ENCODE measurements at places on chromosomes 16 and 17.
A peak's percentile ranks its signal among the peaks of the same experiment; 100 is the strongest.

- DNase-seq, result no peak
Observed at GRCh38 chr17:4208238-4208637, 55.5 kb downstream of the ANKFY1 start.

DNA sequence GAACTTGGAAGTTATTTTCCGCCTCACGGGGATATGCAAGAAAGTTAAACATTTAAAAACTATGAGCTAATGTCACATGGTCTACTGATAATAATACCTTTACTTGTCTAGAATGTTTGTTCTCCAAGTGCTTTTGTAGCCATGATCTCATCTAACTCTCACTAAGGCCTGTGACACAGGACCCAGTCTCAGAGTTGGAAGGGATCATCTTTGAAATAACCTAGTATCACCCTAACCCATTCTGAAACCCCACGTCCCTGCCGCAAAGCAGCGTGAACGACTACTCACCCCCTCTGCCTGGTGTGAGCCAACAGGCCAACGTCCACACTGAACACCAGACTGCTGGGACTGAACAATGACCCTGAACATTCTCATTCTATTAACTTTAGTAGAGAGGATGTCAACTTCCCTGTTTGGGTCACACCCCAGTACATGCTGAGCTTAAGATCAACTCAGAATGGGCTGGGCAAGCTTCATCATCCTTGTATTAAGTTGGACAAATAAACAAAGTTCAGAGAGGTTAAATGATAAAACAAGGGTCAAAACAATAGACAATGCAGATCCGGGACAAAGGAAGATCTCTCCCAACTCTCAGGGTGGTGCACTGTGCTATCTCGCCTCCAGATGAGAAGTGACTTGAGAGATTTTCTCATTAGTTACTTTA lies 54.8 kb upstream of the BCAR1 start:
- peak; percentile 80 for DNase-seq

GRCh38 chr17:59893676-59894100 lies 767 bp downstream of the RPS6KB1 start:
- DNase-seq, result no peak

DNA sequence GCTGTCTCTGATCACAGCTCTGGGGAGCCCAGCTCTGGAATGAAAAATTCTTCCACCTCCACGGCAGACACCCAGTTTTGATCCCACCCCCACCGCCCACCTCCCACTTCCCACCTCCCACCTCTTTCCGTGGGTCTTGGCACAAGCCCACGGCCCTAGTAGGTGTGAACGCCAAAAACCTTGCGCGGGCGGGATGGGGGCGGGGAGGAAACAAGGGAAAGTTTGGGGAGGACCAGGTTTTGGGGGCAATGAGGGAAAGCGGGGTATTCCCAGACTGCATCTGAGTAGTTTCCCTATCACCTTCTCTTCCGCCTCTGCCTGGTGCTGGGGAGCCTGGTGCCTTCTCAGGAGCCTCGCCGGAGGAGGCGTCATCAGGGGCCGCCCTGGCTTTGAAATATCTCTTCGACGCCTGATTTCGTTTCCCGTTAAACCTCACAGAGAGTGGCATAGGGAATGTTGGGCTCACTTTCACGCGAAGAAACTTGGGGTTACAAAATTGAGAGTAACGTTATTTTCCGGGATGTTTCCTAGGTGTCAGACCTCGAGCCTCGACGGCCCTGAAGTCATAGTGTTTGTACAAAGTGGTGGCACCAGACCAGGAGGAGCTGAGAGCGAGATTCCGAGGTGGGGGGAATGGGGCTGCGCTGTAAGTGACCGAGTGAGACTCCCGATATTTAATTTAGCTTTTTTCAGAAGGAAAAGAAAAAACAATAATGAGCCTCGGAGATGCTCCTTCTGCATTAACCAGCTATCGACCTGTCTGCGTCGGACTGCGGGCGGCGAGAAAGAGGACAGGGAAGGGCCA lies 1.6 kb upstream of the IRX3 start:
- no peak for DNase-seq

GRCh38 chr16:79982361-79982760 lies 381.8 kb upstream of the MAF start:
- DNase-seq, result no peak

GRCh38 chr16:69838489-69838888 lies 76.4 kb downstream of the WWP2 start:
- no peak for DNase-seq

DNA sequence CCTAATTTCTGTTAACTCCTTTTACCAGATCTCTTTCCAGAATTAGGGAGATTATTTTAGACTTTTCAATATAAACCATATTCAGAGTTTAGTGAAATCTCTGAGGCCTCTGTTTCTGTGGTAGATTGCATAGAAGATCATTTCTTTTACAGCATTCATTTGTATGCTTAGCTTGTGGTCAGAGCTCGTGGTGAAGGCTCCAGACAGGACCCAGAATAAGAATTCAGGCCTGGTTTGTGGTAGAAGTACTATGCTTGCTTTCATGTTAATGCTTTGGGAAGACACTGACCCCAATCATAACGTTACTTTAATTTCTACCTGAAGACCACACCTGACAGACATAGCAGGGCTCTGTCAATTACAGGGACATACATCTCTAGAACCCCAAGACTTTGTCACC lies 258.1 kb downstream of the FTO start:
- DNase-seq, result no peak

DNA sequence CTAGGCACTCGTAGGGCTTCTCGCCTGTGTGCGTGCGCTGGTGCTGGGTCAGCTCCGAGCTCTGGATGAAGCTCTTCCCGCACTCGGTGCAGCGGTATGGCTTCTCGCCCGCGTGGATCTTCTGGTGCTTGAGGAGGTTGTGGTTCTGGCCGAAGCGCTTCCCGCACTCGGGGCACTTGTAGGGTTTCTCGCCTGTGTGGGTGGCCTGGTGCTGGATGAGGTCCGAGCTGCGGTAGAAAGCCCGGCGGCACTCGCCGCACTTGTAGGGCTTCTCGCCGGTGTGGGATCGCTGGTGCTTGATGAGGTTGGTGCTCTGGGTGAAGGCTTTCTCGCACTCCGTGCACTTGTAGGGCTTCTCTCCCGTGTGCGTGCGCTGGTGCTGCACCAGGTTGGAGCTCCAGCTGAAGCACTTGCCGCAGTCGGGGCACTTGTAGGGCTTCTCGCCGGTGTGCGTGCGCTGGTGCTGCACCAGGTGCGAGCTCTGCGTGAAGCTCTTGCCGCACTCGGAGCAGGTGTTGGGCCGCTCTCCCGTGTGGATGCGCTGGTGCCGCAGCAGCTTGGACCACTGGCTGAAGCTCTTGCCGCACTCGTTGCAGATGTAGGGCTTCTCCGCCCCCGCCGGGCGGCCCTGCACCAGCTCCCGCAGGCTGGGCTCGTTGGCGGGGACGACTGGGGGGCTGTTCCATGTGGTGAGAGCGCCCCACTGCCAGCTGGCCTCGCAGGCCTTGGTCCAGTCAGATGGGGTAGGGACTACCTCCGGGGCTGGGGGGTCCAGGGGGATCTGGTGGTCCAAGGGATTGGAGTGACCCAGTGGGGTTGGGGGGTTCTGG lies 3.5 kb downstream of the ZNF629 start:
- DNase-seq, result no peak

- DNase-seq, result peak; percentile 70
Observed at GRCh38 chr16:81997738-81998137, 13.5 kb downstream of the SDR42E1 start.

DNA sequence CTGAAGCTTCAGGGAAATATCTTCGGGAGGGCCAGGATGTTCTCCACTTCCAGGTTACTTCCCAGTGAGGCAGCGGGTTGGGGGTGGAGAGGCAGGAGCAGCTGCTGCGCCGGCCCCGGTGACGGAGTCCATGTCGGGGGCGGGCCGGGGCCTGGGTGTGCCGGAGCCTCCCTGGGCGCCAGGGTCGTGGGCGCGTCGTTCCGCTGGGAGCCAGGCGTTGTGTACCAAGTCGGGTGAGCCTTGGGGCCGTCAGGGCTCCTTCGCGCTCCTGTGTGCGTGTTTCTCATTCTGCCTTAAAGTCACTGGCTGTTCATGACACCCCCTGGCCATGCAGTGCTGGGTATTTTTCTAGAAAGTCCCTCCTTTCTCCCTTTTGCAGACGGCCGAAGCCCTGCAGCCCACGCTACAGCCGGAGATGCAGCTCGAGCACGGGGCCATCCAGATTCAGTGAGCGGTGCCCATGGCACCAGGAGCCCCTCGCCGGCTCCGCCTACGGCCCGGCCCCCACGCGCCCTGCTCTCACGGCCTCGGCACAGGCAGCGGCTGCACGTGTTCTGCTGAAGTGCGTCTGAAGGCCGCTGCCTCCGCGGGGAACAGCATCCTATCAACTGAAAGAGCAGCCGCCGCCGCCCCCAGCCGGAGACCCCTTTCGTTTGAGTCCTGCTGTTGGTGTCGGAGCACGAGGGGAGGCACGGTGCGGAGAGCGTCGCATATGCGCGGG lies 125.1 kb downstream of the BANP start:
- no peak for DNase-seq

DNA sequence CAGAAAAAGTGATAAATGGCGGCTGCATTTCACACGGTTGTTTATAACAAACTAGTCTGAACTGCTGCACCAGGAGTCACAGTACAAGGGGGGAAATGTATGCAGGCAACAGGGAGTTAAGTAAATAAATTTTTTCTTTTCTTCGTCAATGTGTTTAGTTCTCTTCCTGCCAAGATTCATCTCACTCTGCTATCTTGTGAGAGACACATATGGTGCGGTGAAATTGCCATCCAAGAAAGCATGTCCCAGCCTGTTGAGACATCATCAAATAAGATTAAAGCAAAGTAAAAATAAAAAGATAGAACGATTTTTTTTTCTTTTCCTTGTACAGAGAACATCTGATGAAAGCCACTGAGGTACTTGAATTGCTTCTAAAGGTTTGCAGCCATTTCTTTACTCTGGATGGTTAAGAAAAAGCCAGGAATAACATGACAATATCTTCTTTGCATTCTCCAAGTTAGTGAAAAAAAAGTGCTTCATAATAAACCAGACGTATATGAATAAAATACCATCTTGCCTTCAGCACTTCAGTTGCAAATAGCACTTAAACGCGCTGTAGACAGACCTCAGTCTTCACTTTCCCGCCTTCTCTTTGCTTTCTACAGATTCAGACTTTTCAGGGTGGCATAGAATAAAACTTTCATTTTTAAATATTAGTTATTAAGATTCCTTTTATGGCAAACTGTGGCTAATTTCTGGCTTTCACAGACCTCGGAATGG lies 506.2 kb upstream of the ZFHX3 start:
- no peak for DNase-seq

DNA sequence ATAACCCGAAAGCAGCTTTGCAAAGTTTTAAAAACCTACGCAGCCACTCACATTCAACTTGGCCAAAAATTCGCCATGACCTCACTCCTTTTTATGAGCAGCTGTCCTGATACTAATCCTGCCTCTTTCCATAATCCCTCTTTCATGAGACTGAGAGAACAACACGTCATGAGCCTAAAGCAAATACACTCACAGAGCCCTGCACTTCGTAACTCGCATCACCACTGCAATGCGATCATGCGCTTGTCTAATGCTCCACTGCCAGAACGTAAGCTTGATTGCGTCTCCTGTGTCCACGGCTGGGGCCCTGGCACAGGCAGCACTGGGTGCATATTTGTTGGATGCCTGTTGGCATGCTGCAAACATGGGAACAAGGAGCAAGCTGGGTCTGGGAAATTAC lies 36.2 kb downstream of the CDRT4 start:
- no peak for DNase-seq

DNA sequence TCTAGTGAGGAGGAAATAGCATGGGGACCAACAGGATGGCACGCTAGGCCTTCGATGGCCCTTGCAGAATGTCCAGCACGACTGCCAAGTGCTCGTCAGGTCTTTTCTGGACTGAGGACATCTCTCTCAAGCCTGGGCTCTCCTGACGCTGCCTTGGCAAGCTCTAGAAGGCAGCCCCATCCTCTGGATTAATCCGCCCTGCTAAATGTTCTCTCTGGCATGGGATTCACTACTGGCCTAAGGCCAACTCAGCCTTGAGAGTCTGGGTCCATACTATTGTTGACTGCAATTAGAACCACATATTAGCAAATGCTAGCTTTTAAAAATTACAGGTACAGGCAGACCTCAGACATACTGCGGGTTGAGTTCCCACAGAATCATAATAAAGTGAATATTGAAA lies 2.5 kb upstream of the CEP295NL start:
- DNase-seq, result no peak

- DNase-seq, result peak; percentile 77
Observed at GRCh38 chr16:31472709-31473203, 804 bp downstream of the TGFB1I1 start.

GRCh38 chr17:9021992-9022572 lies 772 bp downstream of the NTN1 start:
- no peak for DNase-seq

DNA sequence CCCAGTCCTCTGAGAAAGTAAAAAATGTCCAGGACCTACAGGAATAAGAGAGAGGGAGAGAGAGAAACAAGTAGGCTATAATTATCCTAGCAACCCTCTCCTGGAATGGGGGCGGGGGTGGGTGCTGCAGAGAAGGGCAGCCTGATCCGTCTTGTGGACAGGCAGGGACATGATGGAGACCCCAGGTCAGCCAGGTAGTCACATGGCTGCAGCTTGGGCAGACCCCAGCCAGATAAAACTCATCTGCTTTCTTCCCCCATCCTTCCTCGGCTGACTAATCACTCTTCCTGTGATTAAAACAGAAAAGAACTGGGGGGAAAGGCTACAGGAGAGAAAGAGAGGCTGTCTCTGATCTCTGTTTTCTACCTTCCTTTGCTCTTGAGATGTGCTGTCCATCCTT lies 32.6 kb downstream of the COPZ2 start:
- no peak for DNase-seq

DNA sequence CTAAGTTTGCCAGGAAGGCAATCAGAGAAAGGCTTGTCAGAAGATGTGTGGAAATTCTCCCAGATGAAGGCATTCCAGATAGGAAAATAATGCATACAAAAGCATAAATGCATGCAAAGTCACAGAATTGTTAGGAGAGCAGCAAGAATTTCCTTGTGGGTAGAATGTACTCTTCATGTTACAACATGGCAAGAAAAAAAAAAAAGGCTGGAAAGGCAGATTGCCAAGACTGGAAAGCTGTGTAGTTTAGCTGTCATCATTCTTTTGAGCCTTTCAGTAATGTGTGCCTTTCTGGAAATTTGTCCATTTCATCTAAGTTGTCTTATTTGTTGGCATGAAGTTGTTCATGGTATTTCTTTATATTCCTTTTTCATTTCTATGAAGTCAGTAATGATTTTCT lies 71.0 kb upstream of the EFCAB3 start:
- DNase-seq, result no peak

DNA sequence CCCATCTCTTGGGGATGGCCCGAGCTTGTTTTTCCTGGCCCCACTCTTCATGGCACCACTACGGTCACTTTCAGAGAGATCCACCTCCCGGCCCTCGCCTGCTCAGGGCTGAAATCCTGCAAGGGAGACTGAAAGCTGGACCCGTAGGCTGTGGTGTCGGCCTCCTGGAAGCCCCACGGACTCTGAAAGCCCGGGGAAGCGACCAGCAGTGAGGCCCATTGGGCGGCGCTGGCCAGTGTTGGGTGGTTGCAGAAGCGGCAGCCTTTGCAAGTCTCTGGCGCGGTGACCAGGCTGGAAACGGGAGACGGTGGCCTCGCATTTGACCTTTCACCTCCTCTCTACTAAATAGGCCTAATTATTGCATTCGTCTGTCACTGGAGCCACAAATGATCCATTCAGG lies 186.0 kb upstream of the FOXF1 start:
- DNase-seq, result no peak
